Esophagus squamous epithelium (tissue), 5 donors: ENCODE measurements at places on chromosomes 3 and 15. TPM values are rescaled to one million over a fixed set of nuclear protein-coding genes. Genes with fewer than 3 reads are reported as not detected.

- DNase-seq: no peak
Observed at GRCh38 chr3:53083521-53083920, 37.6 kb upstream of the SFMBT1 start.

DNA sequence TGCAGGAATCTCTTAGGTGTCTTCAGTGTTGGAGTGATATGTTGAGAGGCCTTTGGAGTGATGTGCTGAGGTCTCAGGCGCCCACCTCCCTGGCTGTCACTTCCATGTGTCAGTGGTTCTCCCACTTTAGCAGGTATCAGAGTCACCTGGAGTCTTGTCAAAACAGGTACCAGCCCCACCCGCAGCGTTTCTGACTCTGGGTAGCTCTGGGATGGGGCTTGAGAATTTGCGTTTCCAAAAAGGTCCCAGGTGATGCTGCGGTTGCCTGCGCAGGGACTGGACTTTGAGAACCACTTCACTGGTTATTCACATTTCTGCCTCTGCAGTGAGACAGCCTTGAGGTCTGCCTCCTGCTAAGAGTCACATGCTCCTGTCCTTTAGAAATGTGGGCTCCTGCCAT is 15.5 kb downstream of the UMPS start:
- DNase-seq: no peak

The LTK gene
- total RNA-seq: 0.38 TPM

- no peak for DNase-seq
Observed at GRCh38 chr3:71121429-71122167, 461.9 kb downstream of the FOXP1 start.

DNA sequence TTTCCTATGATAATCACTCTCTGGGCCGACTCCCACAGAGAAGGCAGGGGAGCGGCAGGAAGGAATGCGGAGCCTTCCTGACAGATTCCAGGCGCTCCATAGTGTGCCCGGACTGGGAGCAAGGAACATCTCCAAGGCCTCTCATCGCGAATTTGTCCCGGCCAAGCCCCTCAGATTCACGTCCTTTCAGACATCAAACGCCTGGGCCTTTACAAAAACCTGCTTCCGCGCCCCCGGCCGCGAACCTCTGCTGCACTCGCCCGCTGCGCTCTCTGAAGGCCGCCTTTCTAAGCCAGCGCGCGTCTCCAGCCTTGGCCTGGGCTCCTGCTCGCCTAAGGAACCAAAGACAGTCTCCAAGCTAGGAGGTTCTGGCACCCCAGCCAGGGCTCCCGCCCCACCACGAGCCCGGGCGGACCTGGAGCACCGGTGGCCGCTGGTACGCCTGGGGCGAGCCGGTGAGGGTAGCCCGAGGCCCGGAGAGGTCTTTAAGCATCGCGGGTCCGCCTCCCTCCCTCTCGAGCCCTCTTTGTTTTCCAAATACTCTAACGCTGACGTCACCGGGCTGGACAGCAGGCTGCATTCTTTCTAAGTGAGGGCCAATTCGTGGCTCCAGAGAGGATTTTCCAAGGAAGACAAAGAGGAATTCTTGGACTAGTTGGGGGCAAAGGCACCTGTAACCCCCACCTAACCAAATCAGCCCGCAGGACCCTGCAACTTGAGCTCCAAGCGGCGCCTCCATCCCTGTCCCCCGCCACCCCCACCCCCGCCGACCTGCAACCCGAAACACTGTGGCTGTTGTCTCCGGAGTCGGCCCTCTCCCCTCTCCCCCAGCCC is 759 bp downstream of the AMOTL2 start:
- DNase-seq: no peak
